ENCODE measurements at places on chromosomes 1 and 21.

GRCh38 chr1:93845538-93846205 is 33.3 kb downstream of the DNTTIP2 start:
- H3K27me3 ChIP-seq: peaks cover 2% of the 10 kb centered on the region
- peak overlapping the region; percentile 90 for H3K27ac ChIP-seq
- peaks cover 30% of the 10 kb centered on the region for H3K4me1 ChIP-seq
- peak overlapping the region; percentile 85 for H3K4me3 ChIP-seq
- no peak for DNase-seq

DNA sequence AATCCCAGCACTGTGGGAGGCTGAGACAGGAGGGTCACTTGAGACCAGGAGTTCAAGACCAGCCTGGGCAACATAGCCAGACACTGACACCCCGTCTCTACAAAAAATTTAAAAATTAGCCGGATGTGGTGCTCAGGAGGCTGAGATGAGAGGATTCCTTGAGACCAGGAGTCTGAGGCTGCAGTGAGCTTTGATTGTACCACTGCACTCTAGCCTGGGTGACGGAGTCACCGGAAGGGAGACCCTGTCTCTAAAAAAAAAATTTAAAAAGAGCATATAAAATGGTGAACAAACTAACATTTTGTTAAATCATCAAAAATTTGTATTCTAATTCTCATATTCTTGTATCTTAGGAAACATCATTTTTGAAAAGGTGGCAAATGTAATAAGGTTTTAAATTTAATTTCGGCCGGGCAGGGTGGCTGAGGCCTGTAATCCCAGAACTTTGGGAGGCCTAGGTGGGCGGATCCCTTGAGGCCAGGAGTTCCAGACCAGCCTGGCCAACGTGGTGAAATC is 27.1 kb downstream of the MAB21L3 start:
- no peaks in the 10 kb centered on the region for H3K36me3 ChIP-seq
- peaks cover 7% of the 10 kb centered on the region for H3K27me3 ChIP-seq
- H3K4me1 ChIP-seq: peaks cover 12% of the 10 kb centered on the region
- no peak overlapping the region for H3K4me3 ChIP-seq

GRCh38 chr1:181656491-181656890 is 173.2 kb downstream of the CACNA1E start:
- no peaks in the 10 kb centered on the region for H3K36me3 ChIP-seq
- no peak overlapping the region for H3K27ac ChIP-seq
- DNase-seq: no peak
- H3K4me3 ChIP-seq: no peak overlapping the region
- H3K4me1 ChIP-seq: no peaks in the 10 kb centered on the region

- no peak overlapping the region for H3K4me3 ChIP-seq
- H3K27ac ChIP-seq: no peak overlapping the region
- H3K4me1 ChIP-seq: peaks cover 14% of the 10 kb centered on the region
- peaks cover 52% of the 10 kb centered on the region for H3K36me3 ChIP-seq
- no peaks in the 10 kb centered on the region for H3K27me3 ChIP-seq
Measured at GRCh38 chr21:32371913-32372314, 20.9 kb downstream of the URB1 start.

DNA sequence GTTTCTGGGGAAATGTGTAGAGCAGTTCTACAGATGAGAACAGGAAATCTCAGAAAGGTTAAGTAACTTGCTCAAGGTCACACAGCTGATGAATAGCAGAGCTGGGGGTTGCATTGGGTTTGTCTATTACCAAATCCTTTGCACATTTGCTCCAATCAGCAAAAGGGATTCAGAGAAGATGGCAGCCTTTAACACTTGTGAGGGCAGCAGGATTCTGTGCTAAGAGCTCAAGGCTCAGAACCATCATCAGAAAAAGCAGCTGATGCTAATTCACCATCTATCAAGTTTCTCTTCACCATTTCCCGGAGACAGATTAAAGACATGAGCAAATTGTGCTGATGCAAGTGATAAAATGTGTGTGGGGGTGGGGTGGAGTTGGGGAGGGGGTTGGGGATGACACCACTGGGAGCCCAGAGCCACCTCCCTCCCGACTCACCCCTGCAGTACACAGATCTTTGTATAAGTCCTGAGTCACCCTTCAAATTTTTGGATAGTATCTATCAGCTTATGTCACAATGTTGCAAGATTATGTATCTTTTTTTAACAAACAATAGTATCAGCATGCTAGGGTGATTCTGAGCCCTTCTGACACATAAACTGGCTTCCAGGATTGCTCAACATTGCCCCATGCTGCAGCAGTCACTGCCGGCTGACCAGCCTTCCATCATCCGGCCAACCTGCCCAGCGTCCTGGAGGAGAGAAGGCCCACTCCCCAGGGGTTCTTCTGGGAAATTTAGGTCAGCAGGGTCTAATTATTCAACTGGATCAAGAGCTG is 2.8 kb upstream of the SPSB1 start:
- H3K27ac ChIP-seq: peak overlapping the region; percentile 11
- H3K4me3 ChIP-seq: peak overlapping the region; percentile 28
- no peaks in the 10 kb centered on the region for H3K27me3 ChIP-seq
- H3K36me3 ChIP-seq: peaks cover 12% of the 10 kb centered on the region
- no peak for DNase-seq

DNA sequence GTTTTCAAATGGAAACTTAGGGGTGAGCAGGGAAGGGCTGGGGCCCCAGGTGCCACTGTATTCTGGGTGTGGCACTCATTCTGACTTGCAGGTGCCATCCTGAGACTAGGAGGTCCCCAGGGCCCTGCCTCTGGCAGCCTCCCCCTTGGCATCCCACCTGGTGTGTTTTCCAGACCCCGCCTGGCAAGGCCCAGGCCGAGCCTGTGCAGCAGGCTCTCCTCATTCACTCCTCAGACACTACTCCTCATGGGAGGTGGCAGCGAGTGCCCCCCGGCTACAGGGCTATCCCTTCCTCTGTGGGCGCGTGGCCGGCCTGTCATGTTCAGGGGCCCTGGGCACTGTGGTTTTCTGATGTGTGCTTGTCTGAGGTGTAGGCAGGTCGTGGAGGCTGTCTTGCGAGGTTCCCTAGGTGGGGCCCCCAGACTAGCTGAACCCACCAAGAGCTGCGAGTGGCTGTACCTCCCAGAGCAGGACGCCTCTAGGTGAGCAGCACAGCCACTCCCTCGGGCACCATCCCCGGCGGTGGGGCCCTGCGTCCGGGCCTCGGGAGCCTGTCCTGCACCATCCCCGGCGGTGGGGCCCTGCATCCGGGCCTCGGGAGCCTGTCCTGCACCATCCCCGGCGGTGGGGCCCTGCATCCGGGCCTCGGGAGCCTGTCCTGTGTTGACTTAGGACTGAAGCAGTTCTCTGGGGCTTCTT is 13.2 kb downstream of the SLX9 start:
- H3K4me3 ChIP-seq: no peak overlapping the region
- H3K36me3 ChIP-seq: peaks cover 6% of the 10 kb centered on the region
- no peak for DNase-seq
- H3K27me3 ChIP-seq: no peaks in the 10 kb centered on the region
- no peak overlapping the region for H3K27ac ChIP-seq

GRCh38 chr1:238468068-238468467 is 577.3 kb upstream of the ZP4 start:
- no peak overlapping the region for H3K27ac ChIP-seq
- H3K4me1 ChIP-seq: no peaks in the 10 kb centered on the region
- no peak overlapping the region for H3K4me3 ChIP-seq
- H3K27me3 ChIP-seq: no peaks in the 10 kb centered on the region
- no peaks in the 10 kb centered on the region for H3K36me3 ChIP-seq

Measured in activated T-helper 1 cell treated with anti-CD3 and anti-CD28 coated beads, Interleukin-12 subunit alpha, Interleukin-12 subunit beta, Interleukin-2, Interleukin-4 antibody, amounts not matched to agents 30 ng/mL and 10 ng/mL and 1 ng/mL, durations not matched to agents 14 hours and 24 hours and 36 hours (primary cell).